ENCODE measurements at places on chromosomes 5 and 9.

DNA sequence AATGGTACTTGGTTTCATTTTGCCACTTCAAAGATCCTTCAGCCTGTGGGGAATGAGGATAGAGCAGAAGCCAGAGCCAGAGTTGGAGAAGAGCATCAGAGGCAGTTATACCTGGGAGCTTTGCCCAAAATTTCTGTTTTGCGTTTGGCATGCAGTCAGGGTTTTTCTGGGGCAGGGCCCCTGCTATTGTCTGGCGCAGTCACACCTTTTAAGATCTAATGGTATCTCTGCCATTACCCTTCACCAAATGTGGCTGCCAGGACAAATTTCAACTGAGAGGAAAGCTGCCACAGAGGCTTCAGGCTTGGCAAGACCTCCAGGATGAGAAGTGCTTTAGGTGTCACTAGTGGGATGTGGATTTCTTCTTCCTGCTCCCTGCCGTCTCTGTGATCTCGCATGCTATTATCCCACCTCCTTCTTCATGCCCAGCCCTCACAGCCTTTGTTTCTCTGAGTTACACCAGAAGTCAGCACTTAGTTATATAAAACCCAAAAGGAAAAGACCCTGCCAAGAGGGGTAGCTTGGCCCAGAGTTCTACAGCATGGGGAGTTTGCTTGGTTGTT is 357.0 kb downstream of the TLE4 start:
- DNase-seq, result no peak

GRCh38 chr5:29169886-29170285 is 2023.6 kb upstream of the CDH6 start:
- no peak for DNase-seq

GRCh38 chr5:38593959-38594358 is 37.5 kb upstream of the LIFR start:
- peak; percentile 3 for DNase-seq

- DNase-seq, result no peak
Observed at GRCh38 chr9:114844766-114845165, 38.9 kb upstream of the TNFSF15 start.
